Jurkat, Clone E6-1 (cell line): ENCODE measurements at places on chromosomes 11 and 22.

GRCh38 chr22:19987394-19988306 is 29.0 kb downstream of the ARVCF start:
- DNase-seq, result no peak

GRCh38 chr11:34476849-34477248 is 36.7 kb downstream of the ELF5 start:
- DNase-seq, result no peak

- peak; percentile 30 for DNase-seq
These were observed 38.6 kb upstream of the LMO2 start for GRCh38 chr11:33930317-33931021.

DNA sequence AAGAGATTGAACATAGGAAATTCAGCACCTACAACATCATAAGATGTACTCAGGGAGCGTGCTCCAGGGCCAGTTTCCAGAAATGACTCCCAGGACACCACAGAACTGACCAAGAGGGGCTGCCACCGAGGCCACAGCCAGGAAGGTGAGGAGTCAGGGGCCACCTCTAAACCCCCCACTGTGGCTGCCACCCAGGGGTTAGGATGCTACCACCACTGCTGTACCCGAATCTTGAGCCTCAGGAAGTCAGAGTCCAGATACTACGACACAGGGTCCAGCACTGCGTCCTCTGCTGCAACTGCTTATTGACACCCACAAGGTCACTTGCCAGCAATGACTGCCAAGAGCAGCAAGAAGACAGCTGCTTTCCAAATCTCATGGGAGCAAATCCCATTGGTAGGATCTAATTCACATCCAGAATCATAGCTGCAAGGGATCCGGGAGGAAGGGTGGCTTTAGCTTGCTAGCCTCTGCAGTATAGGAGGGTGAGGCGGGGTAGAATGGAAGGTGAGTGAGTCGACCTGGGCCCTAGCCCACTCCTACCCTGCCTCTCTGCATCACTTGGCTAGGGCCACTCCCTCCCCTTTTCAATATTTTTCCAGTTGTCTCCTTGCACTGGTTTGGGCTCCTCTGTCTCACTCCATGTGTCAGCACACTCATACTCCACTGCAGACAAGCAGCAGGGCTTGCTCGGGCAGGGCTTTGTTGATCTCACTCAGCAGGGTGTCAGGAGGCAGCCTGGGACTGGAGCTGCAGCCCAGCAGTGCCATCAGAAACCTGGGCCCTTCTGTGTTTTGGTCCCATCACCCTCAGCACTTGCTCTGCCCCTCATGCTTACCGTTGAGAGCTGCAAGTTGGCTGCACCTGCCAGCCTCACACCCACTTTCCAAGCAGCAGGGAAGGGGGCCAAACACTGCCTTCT is 18.1 kb upstream of the CYTH4 start:
- DNase-seq, result no peak

DNA sequence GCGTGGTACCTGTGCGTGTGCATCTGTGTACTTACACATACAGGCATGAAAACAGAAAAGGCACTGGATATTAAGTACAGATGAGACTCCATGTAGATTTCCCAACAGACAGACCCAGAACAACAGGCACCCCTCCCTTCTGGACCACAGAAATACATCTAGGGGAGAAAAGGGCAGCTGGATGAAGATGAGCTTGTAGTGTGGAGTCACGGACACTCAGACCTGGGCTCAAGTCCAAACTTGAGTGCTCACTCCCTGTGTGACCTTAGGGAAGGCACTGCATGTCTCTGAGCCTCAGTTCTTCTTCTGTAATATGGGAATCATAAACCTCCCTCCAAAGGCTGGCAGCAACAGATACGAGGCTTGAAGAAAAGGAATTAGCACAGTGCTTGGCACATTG is 108.9 kb downstream of the GALNT18 start:
- DNase-seq, result no peak

DNA sequence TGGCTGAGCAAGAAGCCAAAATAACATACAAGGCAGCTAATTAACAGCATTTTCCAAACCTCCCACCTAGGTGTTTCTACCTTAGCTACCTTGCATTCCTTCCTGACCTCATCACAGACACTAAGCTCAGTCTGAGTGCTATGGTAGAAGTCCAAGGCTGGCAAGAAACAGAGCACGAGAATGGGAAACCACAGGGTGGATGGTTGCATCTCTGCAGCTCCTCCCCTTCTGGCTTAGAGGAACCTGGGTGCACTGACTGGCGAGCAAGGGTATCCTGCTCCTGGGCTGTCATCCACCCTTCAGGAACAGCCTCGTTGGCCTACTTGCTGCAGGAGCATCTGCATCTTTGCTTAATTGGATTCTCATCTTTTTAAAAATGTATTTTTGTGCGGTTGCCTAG is 73.1 kb upstream of the KIRREL3 start:
- DNase-seq, result no peak

- no peak for DNase-seq
These were observed 34.4 kb downstream of the PRDM11 start for GRCh38 chr11:45180848-45181192.

- no peak for DNase-seq
These were observed 851 bp downstream of the SPTBN2 start for GRCh38 chr11:66728038-66728692.

DNA sequence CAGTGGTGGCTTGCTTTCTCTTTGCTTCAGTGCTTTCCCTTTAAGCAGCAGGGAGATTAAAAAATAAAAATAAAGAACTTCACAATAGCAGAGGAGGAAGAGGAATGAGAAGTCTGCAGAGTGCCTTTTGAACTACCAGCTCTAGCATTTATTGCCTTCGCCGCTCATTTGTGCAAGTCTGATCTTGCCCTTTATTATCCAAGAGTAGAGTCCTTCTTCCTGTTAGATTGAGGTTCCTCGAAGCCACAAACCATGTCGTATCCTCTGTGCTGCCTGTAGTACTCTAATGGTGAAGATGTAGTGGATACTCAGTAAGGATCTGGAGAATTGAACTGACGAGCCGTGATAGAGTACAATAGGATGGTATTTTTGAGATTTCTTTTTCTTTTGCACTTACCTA is 101.2 kb upstream of the RAG2 start:
- DNase-seq, result no peak

GRCh38 chr22:41048791-41049717 is 43.3 kb upstream of the EP300 start:
- DNase-seq, result no peak

- no peak for DNase-seq
These were observed at the start of gene LAYN for GRCh38 chr11:111540114-111540936. LAYN (plus strand) TSS chr11:111540720; CDS start chr11:111540844, 124 bp downstream.

GRCh38 chr11:116595305-116595880 is 177.4 kb downstream of the BUD13 start:
- DNase-seq, result no peak

DNA sequence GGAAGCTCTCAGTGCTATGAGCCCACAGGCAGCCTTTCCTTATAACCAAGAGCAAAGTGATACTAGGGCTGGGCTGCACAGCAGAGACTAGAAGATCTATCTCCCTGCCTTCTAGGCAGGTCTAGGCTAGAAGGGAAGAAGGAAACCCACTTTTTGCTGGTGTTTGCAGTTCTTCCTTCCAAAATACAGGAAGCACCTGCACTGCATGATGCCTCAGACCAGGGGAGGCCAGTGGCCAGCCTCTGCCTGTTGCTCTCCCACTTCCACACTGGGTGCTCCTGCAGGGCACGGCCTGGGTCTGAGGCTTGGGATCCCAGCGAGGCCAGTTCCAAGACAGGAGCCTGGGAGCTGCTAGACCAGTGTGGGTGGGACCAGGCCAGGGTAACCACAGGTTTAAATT is 6.0 kb upstream of the UCP3 start:
- no peak for DNase-seq

- no peak for DNase-seq
These were observed 1.3 kb downstream of the MPPED1 start for GRCh38 chr22:43412808-43413795.

- DNase-seq, result no peak
These were observed 1.6 kb upstream of the ARFGAP2 start for GRCh38 chr11:47178316-47178715.

GRCh38 chr11:61985869-61986268 is 18.4 kb upstream of the FTH1 start:
- no peak for DNase-seq

- no peak for DNase-seq
These were observed 17.5 kb downstream of the POLA2 start for GRCh38 chr11:65279279-65279678.

DNA sequence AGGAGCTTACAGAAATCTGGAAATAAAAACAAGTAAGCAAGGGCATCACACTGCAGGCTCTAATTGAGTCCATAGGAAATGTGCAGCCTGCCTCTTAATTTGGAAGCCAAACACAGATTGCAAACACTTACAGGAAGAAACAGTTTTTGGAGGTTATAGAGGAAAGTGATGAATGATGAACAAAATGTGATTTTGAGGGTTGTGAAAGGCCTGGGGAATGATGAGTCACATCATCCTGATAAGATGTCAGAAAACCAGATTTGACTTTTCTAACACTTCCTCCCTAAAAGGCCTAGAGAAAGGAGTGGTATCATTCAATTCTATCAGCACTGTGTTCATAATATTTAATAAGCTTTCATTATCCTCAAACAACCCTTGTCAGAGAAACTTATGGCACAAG is 96.6 kb upstream of the POU2AF2 start:
- no peak for DNase-seq

DNA sequence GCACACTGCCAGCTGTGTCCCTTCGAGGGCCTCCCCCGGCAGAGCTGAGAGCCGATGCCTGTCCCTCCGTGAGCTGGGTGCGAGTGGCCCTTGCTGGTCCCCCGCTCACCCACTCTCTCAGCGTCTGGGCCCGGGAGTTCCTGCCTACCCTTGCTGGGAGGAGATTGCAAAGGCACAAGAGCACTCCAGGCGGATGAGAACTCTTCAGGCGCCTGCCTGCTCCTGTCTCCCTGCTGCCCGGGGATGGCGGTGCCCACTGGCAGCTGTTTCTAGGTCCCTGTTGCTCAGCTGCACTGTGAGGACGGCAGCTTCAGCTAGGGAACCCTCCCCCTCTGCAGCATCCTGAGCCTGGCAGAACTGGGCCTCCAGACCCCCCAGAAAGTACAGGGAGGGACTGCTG is 61.1 kb downstream of the FLRT1 start:
- no peak for DNase-seq

GRCh38 chr22:49391436-49391835 is 436.2 kb downstream of the BRD1 start:
- DNase-seq, result no peak

GRCh38 chr11:35245056-35245455 is 106.1 kb downstream of the CD44 start:
- no peak for DNase-seq

- DNase-seq, result no peak
These were observed 129.8 kb upstream of the SLC5A12 start for GRCh38 chr11:26851696-26852095.

GRCh38 chr22:48895336-48895735 is 932.3 kb downstream of the BRD1 start:
- DNase-seq, result no peak

- DNase-seq, result no peak
These were observed 60.6 kb upstream of the TCF20 start for GRCh38 chr22:42331014-42331413.

GRCh38 chr22:20967697-20968211 is 699 bp downstream of the AIFM3 start:
- DNase-seq, result no peak

DNA sequence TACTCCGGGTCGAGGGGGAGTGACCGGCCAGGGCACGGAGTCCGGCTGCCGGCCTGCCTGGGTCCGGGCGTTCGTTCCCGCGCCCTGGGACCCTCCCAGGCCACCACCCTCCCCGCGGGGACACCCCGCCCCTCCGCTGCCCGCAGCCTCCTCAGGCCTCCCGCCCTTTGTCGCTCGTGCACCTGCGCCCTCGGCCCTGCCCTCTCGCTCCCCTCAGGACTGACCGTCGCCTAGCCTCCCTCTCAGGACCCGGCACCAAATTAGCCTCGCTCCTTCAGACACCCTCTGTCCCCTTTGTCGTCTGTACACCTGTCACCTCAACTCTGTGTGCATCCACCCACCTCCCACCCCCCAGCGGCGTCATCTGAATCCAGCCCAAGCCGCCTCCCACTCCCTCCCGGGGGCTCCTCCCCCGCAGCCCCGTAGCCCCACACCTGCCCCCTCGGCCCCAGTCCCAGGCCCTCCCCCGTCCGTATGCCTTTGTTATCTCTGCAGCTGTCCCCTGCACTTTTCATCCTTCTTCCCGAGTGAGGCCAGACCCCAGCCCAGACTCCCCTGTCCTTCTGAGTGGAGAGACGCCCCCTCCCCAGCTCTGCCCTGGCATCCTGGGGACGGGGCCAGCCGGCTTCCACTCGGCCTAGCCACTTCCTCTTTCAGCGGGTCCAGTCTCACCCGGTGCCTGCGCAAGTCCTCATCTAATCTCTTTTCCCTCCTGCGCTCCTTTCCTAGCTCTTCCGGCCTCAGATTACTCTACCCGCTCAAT is 643 bp downstream of the TIGD3 start:
- DNase-seq, result peak; percentile 35

GRCh38 chr11:67651976-67652781 is 1.6 kb upstream of the ACY3 start:
- DNase-seq, result no peak

GRCh38 chr11:122023614-122024250 is 92.3 kb downstream of the BLID start:
- no peak for DNase-seq
